ENCODE measurements at places on chromosomes 6 and 20.
A peak's percentile ranks its signal among the peaks of the same experiment; 100 is the strongest.

DNA sequence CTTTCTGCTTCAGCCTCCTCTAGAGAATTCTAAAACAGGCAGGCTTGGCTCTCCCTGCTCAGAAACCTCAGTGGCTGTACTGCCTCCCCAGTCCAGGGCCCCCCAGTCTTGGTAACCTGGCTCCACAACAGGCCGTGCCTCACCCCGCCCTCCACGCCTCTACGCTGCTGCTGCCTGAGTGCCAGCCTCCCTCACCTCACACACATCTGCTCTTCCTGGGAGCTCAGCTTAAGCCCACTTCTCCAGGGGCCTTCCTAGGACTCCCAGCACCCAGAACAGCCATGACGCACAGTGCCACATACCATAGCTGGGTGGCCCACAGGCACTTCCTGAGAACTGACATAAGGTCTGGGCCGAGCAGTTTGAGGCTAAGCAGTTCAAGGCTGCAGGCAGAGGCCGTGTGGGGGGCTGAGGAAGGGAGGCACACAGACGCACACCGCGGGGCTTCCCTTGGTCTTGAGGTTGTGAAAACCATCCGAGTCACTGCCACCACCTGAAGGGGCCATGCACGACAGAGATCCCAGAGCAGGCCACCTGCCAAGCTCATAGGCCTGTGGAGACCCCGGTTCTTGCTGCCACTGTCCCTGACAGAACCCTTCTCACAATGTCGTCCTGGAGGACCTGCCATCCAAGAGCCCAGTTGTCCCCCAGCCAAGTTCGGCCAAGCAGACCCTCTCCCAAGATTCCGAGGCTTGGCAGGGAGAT is 42.6 kb downstream of the DSTN start:
- no peak for DNase-seq

DNA sequence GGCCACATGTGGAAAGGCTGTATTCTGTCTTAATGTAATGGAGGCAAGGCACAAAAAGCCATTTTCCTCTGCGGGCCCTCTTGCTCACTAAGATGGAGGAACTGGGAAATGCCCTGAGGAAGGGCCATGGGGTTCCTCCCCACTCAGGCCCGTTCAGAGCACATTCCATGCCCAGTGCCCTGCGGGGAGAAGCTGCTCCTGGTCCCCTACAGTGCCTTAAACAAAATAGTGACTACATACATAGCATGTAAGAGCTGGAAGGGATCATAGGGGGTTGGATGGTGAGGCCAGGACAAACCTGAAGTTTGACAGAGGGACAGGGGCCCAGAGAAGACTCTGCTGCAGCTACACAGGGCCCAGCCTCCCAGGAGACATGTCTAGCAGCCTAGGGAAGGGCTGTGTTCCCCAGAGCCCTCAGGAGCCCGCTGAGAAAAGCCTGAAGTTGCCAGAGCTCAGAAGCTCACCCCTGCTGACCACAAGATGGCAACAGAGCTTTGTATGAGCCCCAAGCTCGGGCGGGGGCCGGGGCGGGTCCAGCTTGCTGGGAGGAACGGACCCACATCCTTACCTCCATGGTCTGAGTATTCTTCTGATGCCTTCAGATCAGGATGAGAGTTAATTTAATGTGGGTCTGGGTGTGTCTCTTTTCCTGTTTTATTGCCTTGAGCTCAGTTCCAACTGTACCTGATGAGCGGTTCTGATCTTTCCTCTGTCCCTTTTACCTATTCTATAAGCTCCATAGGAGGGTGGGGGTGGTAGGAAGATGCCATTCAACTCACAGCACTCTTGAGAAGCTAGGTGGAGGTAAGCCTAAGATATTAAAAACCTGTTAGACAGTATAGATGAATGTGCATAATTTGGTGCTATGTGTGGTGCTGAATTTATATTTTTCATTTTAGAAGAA is 242.9 kb downstream of the CDC5L start:
- DNase-seq: peak; percentile 42

- no peak for DNase-seq
Observed at GRCh38 chr6:149324428-149324827, 6.9 kb downstream of the TAB2 start.

GRCh38 chr6:156701966-156702365 is 75.2 kb upstream of the ARID1B start:
- no peak for DNase-seq
